Ammon's horn (tissue), 1 donor: ENCODE measurements at places on chromosomes 5 and 9.

- no peak for DNase-seq
Measured at GRCh38 chr5:150530951-150531588, 23.1 kb downstream of the NDST1 start.

DNA sequence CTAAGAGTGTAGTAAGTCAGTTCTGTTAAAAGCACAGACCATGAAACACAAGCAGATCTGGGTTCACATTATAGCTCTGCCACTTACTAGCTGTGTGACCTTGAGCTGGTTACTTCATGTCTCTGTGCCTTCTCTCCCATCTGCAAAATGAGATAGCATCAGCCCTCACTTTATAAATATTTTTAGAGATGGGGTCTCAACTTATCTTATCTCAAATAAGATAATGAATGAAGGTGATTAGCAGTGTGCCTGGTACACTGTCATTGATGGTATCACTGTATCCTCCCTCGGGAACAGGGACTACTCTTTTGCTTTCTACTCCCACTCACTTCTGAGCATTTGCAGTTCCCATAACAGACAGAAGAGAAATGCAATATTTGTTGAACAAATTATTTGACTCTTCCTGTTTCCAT is 52.4 kb downstream of the GALNT10 start:
- DNase-seq: no peak

GRCh38 chr5:167392240-167392639 is 899.2 kb upstream of the WWC1 start:
- DNase-seq: no peak

DNA sequence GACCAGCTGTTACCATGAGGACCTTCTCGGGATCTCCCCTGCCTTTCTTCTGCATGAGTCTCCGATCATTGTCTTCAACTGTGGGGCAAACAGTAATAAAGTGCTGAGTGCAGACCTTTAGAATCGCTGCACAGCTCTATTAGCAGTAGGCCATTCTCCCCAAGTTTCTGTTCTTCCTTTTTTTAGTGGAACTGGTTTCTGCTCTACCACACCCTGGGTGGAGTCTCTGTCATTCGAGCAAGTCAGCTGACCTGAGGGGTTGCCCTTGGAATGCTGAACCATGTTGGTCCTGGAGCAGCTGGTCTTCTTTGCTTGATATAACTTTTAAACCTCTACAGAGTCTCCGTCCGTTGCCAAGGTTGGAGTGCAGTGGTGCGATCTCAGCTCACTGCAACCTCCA is 33.4 kb upstream of the GNPDA1 start:
- no peak for DNase-seq

DNA sequence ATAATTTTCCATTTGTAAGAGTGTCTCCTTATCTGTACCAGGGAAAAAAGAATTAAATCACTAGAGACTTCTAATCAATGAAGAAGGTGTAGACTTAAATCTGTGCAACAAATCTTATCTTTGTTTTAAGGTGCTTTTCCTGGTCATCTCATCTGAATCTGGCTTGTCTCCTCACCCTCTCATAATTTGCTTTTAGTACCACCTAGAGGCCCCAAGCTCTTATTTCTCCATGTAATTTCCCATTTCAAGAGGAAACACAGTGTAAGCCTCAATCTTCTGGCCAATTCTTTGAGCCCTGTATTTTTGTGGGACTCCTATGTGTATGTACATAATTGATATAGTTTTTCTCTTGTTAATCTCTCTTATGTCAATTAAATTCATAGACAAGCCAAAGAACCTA is 1975.3 kb upstream of the CDH6 start:
- no peak for DNase-seq

DNA sequence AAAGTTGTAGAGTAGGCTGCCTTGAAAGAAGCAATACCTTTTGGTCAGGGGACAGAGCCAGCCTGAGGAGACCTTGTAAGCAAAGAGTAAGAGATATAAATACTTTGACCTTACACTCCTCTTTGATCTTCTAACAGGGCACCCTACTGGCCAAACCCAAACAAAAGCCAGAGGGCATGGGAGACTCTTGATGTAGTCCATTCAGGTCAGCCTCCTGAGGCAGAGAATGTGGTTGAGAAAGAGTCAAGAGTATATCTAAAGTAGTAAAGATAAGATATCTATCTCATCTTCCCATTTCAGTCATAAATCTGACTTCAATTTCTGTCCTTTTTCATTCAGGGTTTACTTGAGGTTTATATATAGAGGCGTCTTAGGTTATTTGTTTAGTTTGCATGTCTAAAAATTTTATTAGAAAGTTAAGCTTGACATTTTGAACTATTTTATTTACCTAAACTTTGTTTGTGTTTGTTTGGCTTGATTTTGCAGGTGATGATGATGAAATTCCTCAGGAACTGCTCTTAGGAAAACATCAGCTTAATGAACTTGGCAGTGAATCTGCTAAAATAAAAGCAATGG is 125.7 kb downstream of the NIPBL start:
- DNase-seq: no peak

DNA sequence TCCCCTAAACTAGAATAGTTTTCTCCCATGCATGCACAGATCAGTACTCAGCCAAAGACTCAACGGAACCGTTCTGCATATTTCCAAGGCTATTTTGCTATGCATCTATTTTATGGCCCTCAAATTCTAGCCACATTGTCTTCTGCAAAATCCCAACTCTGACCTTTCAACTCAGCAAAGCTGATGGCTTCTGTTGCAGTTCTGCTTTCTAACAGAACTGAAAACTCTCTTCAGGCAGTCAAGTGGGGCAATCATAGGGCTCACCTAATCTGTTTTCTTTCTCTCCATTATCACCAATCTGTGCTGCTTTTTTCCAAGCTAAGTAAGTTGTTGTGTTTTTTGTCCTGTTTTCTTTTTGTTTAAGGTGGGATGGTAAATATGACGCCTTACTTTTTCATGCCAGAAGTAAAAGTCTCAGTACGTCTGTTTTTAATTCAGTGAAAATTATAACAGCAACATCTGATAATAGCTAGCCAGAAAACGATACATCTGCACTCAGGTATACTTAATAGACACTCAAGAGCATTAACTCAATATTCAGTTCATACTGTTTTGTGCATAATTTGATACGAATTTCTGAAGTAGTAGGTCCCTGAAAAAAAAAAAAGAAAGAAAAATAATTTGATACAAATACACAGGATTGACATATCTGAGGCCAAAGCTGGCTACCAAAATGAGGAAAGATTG is 454.3 kb downstream of the TLE1 start:
- DNase-seq: no peak

DNA sequence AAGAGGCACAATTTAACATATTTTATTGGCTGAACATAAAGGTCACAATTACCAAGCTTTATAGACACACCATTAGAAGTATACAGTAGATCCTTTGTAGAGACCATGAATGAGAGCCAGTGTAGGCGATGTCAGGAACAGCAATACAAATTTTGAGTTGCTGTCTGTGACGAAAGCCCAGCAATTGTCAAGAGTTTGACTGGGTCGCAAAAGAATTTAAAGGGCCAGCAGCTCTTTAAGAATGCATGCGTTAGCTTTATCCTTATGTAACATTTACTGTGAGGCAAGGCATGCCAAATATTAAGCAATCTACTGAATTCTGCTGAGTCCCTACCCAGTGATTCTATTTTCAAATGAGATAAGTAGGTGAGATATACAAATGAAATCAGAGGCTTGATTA is 236.9 kb downstream of the ARRDC3 start:
- no peak for DNase-seq

GRCh38 chr9:123611226-123611625 is 255.2 kb downstream of the CRB2 start:
- DNase-seq: no peak

DNA sequence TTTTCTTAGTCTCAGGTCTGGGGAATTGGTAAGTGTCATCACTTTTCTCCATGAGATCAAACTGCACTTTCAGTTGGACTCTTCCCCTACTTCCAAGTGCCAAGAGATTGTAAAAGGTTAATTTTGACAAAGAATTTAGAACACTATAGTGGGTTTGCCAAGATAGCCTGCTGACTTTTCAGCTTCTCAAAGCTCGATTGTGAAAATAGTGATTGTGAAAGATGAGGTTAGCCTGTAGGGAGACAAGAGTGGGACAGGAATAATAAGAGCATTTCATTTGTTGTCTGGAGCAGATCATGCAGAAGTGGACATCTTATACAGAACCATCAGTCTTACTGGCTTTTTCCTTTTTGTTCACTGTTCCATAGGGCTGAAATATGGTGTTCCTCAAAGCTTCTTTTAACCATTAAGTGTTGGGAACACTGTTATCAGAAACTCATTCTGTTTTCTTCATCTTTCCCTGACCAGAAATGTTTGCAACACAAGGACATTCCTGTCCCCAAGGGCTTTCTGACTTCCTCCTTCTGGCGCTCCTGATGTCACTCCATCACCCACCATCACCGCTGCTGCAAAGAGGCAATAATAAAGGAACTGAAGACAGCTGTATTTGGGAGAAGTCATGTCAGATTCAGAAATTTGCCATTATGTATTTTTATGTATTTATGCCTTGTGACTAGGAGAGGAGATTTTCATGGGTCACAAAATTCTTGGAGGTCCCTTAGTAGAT is 11.6 kb upstream of the SPTAN1 start:
- no peak for DNase-seq

DNA sequence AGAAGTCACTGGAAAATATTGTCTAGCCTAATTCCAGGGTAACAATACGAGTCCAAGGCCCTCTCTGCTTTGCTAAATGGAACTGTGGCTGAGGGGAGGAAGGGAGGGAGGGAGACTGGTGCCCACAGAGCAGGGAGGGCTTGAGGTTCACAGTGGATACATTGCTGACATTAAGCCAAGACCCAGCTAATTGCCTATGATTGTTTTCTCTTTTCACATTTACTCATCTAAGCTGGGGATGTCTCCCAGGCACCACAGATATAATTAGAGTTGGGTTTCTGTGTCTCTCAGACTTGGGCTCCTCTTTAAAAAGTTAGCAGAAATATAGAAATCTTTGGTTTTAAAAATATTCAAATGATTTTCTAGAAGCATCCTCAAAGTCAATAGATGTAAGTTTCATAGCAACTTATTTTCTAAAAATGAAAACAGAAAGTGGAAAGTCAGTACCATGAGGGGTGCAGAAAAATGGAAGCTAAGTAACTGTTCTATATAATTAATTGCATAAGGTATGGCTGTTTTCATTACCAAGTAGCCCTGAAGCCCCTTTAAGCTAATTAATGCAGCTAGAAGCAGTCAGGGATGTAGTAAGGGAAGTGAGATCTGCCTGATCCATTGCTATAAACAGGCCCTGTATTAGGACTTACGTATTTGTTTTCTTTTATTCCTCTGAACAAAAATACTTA is 259.8 kb downstream of the NDUFS4 start:
- DNase-seq: no peak

DNA sequence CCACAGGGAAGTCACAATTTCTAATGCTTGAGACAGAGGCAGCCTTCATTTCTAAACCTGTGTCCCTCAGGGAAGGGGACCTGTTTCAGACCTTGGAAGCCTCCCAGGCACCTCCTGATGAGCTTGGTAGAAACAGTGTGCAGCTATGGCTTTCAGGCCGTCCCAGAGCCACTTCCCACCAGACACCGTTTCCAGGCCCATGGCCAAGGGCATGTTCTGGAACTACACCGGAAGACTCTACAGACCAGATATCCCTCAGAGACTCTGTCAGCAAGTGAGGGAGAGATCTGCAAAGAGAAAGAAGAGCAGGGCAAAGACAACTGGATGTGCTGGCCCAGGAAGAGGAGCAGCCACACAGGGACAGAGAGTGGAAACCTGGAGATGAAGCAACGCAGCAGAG is 82.2 kb upstream of the HSPA9 start:
- DNase-seq: no peak

GRCh38 chr5:42252306-42252705 is 170.9 kb upstream of the GHR start:
- no peak for DNase-seq

- DNase-seq: no peak
Measured at GRCh38 chr5:79529110-79529509, 15.2 kb upstream of the HOMER1 start.

DNA sequence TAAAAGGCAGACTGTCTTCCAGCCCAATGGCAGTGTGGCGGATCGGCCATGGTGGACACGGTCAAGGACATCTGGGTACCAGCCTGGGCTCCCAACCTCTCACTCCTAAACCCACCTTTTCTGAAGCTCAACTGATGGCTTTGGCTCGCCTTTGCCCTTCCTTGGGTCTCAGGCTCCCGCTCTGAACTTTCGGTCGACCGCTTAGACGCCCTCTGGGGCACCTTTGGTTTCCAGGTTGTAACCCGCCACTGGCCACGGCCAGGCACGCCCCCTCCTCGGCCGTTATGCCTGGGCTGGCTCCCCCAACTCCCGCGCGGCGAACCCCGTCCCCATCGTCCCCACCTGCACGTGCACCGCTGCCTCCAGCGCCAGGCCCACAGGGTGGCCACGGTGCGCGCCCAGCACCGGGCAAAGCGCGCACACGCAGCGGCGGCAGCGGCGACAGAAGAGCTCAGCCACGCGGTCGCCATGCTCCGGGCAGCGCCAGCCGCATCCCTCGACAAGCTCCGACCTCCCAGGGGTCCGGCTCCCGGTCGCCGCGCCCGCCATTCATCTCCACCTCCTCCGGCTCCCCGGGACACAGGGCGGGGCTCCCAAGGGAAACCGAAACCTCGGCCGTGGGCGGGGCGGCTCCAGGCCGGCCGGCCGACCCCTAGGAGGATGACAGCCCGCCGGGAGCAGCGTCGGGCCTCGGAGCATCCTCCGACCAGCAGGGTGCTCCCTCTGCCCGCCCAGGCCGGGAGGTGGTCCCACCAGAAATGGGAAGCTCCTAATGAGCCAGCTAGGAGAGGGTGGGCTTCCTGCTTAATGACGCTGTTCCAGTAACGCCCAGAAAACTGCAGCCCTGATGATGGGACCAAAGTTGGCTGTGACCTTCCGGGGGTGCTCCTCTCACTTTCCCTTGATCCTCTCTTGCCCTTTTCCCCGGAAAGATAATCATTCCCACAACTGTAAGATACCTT is at the start of gene TRIM14:
Gene TRIM14, minus strand, starts transcription at position 583 of the 962 bp plus-strand sequence. Its CDS starts 34 bp downstream, at position 549.
- DNase-seq: peak; percentile 35

GRCh38 chr5:143748516-143748915 is 63.4 kb upstream of the HMHB1 start:
- DNase-seq: no peak

- peak; percentile 28 for DNase-seq
Measured at GRCh38 chr5:37723162-37723961, 116.5 kb downstream of the GDNF start.

DNA sequence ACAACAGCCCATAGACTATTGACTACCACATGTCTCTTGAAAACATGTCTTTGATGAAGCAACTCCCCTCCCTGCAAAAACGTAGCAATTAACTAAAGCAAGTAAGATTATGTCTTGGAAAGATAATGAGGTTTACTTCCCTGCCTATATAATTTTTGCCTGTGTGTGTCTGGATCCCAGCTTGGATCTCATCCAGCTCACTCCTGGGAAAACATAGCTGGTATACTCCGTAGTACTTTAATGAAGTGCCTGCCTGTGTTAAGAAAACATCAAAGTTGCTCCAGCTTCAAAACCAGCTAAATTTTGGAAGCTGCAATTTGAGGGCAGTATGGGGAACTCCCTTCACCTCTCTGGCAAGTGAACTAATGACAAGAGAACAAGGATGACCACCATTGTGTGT is 182.6 kb upstream of the C9orf72 start:
- DNase-seq: no peak

DNA sequence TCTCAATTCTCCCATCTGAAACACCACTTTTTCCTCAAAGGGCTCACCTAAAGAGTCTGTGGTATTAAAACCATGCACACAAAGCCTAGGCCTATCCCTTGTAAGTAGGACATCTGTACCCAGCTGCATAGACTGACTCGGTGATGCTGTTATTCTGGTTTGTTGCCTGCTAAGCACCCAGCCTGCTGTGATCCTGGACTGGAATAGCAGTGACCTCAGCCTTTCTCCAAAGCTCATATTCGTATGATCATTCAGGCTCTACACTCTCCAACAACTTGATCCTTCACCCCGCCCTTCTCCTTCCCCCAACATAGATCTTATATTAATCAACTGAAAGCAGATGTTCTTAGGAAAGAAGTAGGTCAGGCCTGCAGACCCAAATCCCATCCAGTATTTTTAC is 81.4 kb upstream of the WWC1 start:
- DNase-seq: no peak
